ENCODE measurements at places on chromosomes 5 and 9.

DNA sequence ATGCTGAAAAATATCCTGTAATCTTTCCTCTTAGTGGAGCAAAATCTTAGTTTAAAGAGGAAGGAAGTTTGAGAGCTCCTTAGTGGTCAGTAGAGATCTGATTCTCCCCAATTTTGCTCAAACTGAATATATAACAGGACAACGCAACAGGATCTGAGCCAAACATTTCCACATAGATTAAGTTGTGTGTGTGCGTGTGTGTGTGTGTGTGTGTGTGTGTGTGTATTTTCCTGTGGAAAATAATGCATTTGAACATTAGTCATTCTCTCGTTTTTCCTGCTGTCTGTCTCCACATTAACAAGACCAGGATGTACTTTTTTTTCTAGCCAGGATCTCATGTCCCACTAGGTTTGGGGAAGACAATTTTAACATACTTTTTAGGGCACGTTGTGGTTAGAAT lies 312.1 kb upstream of the CDH18 start:
- DNase-seq = no peak

DNA sequence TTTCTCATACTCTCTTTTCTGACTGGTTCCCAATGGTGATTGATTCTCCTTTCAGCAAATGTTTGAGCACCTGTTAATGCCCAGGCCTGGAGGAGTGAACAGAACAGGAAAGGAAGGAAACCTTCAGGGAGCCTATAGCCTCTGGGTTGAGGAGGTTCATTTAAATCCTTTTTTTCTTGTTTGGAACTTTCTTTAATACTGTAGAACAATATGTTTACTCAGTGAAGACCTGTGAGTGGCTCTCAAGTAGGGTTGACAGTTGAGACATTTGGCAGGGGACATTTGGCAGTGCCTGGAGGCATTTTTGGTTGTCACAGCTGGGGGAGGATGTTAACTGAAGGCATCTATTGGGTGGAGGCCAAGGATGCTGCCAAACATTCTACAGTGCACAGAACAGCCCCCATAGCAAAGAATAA lies 6.1 kb upstream of the FAM120AOS start:
- no peak for DNase-seq

DNA sequence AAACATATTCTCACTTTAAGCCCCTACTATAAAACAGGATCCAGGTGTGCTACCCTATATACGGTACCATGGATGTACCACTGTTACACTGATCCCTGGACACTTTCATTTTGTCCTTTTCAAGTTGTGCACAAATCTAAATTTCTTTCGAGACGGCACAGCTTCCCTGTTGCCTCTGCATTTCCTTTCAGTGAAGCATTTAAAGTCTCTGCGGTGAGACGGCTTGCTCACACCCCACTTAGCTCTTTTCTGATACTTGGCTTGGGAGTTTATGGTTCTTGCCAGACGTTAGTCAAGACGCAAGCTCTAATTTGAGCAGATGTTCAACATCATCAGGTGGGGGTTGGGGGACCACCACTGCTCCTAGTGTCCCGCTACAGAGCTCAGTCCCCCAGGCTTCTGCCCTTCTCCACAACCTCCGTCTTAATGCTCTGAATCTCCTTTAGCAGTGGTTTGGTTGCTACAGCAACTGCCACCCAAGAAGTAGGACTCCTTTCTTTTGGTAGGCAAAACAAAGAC lies 15.8 kb downstream of the F2RL2 start:
- peak; percentile 7 for DNase-seq

GRCh38 chr5:81530919-81531318 lies 137.0 kb upstream of the ACOT12 start:
- DNase-seq = no peak

- DNase-seq = no peak
These were observed 373.3 kb downstream of the ARHGEF28 start for GRCh38 chr5:73999297-73999696.
